A549 treated with dexamethasone at 1 μM for 4 hours (cell line): ENCODE measurements at places on chromosomes 1 and 21. TPM values are rescaled to one million over a fixed set of nuclear protein-coding genes. Genes with fewer than 3 reads are reported as not detected.

Gene TBX15
- total RNA-seq, result 0.02 to 0.07 TPM (median 0.05 TPM) in 5 replicates

Gene CFAP126
- total RNA-seq, result 0.16 to 0.29 TPM (median 0.24 TPM) in 4 of 5 replicates, not detected in the other

Gene CRB1
- not detected in 5 replicates for total RNA-seq

Gene OR2T35
- total RNA-seq, result not detected in 5 replicates

Gene C8A
- total RNA-seq, result not detected in 5 replicates

Gene NUF2
- 23.4 to 29.2 TPM (median 24.5 TPM) in 5 replicates for total RNA-seq

Gene CELA2A
- not detected in 5 replicates for total RNA-seq

Gene EFNA1
- total RNA-seq, result 16.4 to 24.1 TPM (median 18.9 TPM) in 5 replicates

Gene FCAMR
- total RNA-seq, result 0.07 to 0.08 TPM in 2 of 5 replicates, not detected in the others

Gene ADAMTS4
- total RNA-seq, result 0.01 TPM in 3 of 5 replicates, not detected in the others

Gene DNAJC28
- total RNA-seq, result 0.26 to 0.40 TPM (median 0.31 TPM) in 5 replicates

Gene HFM1
- 0.07 to 0.14 TPM in 2 of 5 replicates, not detected in the others for total RNA-seq

Gene GSTM3
- total RNA-seq, result 18.5 to 26.7 TPM (median 21.2 TPM) in 5 replicates

Gene PTAFR
- total RNA-seq, result 0.09 to 0.24 TPM (median 0.09 TPM) in 5 replicates

Gene LCE3D
- total RNA-seq, result 2.1 to 4.5 TPM (median 3.6 TPM) in 5 replicates

Gene SLC6A17
- total RNA-seq, result 3.4 to 6.5 TPM (median 5.3 TPM) in 5 replicates

Gene ANKRD35
- 0.04 to 0.07 TPM (median 0.06 TPM) in 5 replicates for total RNA-seq

Gene SPRR2F
- not detected in 5 replicates for total RNA-seq

Gene LPAR3
- 0.33 to 0.51 TPM (median 0.39 TPM) in 5 replicates for total RNA-seq

Gene AMY1A
- total RNA-seq, result not detected in 5 replicates
